Adrenal gland (tissue), 19 donors: ENCODE measurements at places on chromosomes 1 and 21. TPM values are rescaled to one million over a fixed set of nuclear protein-coding genes. Genes with fewer than 3 reads are reported as not detected.

TSPAN1 gene
- 7.0 TPM for total RNA-seq

LCK gene
- 0.30 TPM for total RNA-seq

IVL gene
- total RNA-seq, result not detected

- H3K36me3 ChIP-seq, result no peaks in the 10 kb centered on the region
- no peak for DNase-seq
- no peak overlapping the region for H3K27ac ChIP-seq
- H3K27me3 ChIP-seq, result no peaks in the 10 kb centered on the region
- no peaks in the 10 kb centered on the region for H3K4me1 ChIP-seq
- no peak overlapping the region for H3K4me3 ChIP-seq
These were observed 37.4 kb downstream of the SMYD2 start for GRCh38 chr1:214318356-214318755.

GRCh38 chr21:32917362-32918135 is 108.2 kb upstream of the OLIG2 start:
- no peak overlapping the region for H3K4me3 ChIP-seq
- DNase-seq, result no peak
- H3K27me3 ChIP-seq, result no peaks in the 10 kb centered on the region
- H3K27ac ChIP-seq, result no peak overlapping the region

- H3K4me3 ChIP-seq, result peak overlapping the region; percentile 5
- no peaks in the 10 kb centered on the region for H3K36me3 ChIP-seq
- H3K4me1 ChIP-seq, result peaks cover 10% of the 10 kb centered on the region
- no peak overlapping the region for H3K27ac ChIP-seq
These were observed 37.8 kb downstream of the FRRS1 start for GRCh38 chr1:99728494-99729235.

DNA sequence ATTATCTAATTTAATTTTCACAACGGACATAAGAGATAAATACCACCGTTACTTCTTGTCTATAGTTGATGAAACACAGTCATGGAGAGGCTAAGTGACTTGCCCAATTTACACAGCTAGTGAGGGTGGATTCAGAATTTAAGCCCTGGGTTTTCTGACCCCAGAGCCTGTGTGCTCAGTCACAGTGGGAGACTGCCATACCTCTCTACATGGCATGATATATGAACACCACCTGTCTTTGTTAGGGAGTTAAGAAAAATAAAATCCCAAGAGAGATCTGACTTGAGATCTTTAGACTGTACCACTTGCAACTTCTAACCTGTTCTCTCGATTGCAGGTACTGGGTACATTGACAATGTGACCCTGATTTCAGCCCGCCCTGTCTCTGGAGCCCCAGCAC is 40.3 kb downstream of the LAMC2 start:
- H3K27ac ChIP-seq, result no peak overlapping the region
- H3K36me3 ChIP-seq, result no peaks in the 10 kb centered on the region
- DNase-seq, result no peak
- H3K4me3 ChIP-seq, result no peak overlapping the region

DNA sequence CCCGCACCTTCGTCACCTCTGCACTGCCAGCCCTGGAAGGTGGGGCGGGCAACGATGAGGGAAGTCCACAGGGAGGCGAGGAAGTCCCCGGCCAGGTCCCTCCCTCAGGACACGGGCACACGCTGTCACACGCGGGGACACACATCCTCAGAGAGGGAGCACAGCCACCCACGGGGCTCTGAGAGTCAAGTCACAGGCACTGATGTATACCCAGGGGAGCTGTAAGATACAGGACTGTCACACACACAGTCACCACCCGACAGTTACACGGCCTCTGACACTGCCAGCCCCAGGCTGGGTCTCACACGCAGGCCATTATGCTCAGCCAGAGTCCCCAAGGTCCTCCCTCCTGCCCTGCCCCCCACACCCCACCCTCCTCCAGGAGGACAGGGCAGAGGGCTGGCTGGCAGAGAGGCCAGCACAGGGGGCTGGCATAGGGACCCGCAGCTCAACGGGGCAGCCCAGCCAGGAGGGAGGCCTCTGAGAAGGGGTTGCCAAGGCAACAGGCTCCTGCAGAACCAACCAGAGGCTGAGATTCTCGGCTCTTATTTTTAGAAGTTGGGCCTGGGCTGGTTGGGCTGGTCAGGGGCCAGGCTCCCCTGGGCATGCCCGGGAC is 17.7 kb upstream of the ADGRB2 start:
- H3K36me3 ChIP-seq, result no peaks in the 10 kb centered on the region
- DNase-seq, result no peak
- H3K27ac ChIP-seq, result no peak overlapping the region
- H3K4me3 ChIP-seq, result no peak overlapping the region

- H3K27ac ChIP-seq, result no peak overlapping the region
- H3K4me1 ChIP-seq, result peaks cover 15% of the 10 kb centered on the region
- H3K27me3 ChIP-seq, result no peaks in the 10 kb centered on the region
- no peak overlapping the region for H3K4me3 ChIP-seq
- DNase-seq, result no peak
- no peaks in the 10 kb centered on the region for H3K36me3 ChIP-seq
These were observed 3.3 kb downstream of the TMEM53 start for GRCh38 chr1:44670751-44671640.
